ENCODE measurements at places on chromosomes 16 and 17. TPM values are rescaled to one million over a fixed set of nuclear protein-coding genes. Genes with fewer than 3 reads are reported as not detected.

The KRTAP2-3 gene
- not detected for total RNA-seq

The XYLT1 gene
- total RNA-seq, result 50.7 TPM

The B3GNT9 gene
- 1.5 TPM for total RNA-seq

The IRF8 gene
- 17.6 TPM for total RNA-seq

The STH gene
- not detected for total RNA-seq

The KRT23 gene
- total RNA-seq, result not detected

The MPDU1 gene
- total RNA-seq, result 31.8 TPM

The GINS2 gene
- 0.74 TPM for total RNA-seq

The BRIP1 gene
- 0.75 TPM for total RNA-seq

The TBC1D3K gene
- not detected for total RNA-seq

The SULT1A4 gene
- 1.8 TPM for total RNA-seq

The HOXB8 gene
- total RNA-seq, result not detected

Measured in naive thymus-derived CD8-positive, alpha-beta T cell (primary cell).